ENCODE measurements at places on chromosomes 2 and 18.

DNA sequence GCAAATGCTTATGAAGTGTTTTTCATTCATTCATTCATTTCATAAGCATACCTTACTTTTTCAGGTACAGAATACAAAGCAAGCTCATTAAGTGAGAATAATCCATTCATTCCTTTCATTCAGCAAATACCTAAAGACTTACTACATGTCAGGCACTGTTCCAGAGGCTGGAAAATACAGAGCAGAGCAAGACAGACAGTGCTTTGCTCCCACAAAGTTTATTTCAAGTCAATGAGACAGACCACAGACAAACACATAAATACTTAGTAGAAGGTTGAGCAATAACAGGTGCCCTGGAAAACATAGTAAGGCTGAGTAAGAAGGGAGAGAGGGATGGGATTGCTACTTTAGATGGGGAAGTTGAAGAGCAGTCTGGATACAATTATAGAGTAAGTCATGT is 309.8 kb downstream of the C1D start:
- DNase-seq = no peak

GRCh38 chr2:28088970-28089369 is 198.4 kb downstream of the BABAM2 start:
- DNase-seq = no peak

GRCh38 chr2:28620291-28620793 is 124.5 kb downstream of the PLB1 start:
- DNase-seq = no peak

DNA sequence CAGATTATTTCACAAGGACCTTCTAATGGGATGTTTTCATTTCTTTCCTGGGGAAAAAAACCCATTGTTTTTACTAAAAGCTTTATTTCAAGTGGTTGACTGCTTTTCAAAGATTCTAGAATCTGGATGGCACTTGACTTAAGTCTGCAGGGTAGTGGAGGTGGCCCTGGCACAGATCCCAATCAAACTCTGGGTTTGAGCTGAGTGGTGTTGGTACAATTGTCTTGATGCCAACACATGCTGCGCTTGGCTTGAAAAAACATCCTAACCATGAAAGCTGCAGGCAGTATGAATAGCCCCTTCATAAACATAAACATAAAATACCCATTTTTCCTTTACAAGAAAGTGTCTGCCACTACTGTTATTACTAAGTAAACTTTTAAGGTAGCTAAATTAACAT is 3.6 kb downstream of the PAPOLG start:
- no peak for DNase-seq

DNA sequence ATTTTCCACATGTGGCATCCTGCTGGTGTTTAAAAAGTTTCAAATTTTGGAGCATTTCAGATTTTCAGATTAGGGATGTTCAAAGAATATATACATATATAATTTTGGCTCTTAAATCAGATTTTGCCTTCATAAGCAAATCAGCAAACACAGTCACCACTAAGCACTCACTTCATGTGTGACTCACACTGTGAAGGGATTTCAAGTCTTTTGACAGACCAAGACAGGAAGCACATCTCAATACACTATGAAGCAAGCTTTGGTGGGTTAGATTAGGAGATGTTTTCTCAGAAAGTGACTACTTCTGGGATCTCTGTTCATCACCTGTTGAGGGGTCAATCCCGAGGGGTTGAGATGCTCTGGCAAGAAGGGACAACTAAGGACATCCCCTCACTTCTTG is 227.8 kb upstream of the RBBP8 start:
- DNase-seq = no peak

GRCh38 chr18:9825571-9826073 is 60.2 kb upstream of the TXNDC2 start:
- no peak for DNase-seq
